ENCODE measurements at places on chromosomes 2 and 18.

- no peak for DNase-seq
Measured at GRCh38 chr18:23710068-23710527, 20.8 kb downstream of the LAMA3 start.

GRCh38 chr2:217113491-217113890 lies 253.6 kb upstream of the TNP1 start:
- no peak for DNase-seq

DNA sequence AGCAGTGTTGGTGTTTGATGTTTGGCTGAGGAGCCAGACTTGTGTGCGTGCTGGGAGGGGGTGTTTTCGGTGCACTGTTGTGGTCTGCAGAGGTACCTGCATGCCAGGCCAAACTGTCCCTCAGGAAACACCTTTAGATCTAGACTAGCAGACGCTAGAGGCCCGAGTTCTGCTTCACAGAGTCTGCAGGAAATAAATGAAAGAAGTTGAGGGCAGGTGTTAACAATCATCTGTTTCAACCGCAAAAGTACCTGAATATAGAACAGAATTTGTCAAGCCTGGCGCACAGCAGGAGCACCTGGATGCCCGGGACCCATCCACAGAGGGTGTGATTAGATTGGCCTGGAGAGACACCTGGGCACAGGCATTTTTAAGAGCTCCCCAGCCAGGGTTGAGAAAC lies 40.5 kb upstream of the REL start:
- no peak for DNase-seq

GRCh38 chr2:125736306-125736705 lies 919.7 kb upstream of the GYPC start:
- DNase-seq = no peak

- DNase-seq = no peak
Measured at GRCh38 chr2:51953931-51954330, 922.0 kb upstream of the NRXN1 start.

DNA sequence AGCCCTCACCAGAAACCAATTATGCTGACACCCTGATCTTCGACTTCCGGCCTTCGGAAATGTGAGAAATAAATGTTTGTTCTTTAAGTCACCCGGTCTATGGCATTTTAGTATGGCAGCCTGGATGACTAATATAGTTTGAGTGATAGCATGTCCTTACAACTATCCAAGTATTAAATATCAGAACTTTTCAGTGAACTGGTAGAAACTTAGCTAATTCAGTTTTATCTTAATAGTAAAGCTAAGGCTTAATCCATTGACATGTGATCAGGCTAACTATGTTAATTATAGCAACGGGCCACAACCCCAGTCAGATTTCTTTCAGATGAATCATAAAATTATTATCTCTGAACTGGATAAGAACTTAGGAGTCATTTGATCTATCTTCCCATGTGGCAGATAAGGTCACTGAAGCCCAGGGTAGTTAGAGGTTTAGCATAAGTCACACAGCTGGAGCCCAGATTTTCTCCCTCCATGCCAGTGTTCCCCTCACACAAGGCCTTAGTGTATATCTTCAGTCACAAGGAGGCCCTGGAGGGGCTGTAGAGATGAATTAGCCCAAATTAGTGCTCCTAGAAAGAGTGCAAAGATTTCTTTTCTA lies 40.7 kb upstream of the UPP2 start:
- no peak for DNase-seq

- DNase-seq = no peak
Measured at GRCh38 chr2:60364491-60364890, 189.0 kb downstream of the BCL11A start.

- no peak for DNase-seq
Measured at GRCh38 chr2:119914266-119914665, 98.6 kb upstream of the EPB41L5 start.

- no peak for DNase-seq
Measured at GRCh38 chr2:148674063-148675020, 29.8 kb downstream of the EPC2 start.

DNA sequence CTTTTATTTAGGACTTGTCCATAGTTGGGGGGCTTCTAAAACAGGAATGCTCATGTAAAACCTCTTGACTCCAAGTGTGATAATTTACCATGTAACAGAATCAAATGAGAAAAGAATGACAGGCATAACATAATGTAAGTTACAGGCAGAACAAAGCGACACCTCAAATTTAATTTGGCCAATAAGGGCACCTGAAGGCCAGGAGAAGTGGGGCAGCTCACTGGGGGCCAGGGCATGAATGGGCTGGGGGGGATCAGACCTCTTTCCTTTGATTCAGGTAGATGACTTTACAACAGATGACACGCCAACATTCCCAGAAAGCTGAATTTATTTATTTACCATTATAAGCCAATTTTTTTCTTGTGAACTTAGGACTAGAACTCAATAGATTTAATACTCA lies 14.5 kb downstream of the MOCOS start:
- DNase-seq = no peak

DNA sequence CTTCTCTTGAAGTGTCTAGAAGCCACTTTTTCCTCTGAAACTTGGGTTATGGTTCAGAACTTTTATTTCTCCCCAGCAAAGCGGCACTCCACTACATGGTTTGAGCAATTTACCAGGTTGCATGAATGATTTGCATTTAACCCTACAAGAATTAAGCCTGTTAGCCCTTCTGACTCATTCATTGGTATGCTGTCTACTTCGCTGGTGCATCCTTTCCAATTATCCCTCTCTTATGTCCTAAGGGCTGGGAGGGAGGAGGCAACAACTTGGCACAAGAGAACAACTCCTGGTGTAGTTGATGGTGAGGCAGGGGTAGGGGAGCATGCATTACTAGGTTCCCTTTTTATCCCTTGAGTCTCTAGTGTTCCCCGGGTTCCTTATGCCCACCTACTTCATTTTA lies 293.4 kb upstream of the MEX3C start:
- DNase-seq = no peak

DNA sequence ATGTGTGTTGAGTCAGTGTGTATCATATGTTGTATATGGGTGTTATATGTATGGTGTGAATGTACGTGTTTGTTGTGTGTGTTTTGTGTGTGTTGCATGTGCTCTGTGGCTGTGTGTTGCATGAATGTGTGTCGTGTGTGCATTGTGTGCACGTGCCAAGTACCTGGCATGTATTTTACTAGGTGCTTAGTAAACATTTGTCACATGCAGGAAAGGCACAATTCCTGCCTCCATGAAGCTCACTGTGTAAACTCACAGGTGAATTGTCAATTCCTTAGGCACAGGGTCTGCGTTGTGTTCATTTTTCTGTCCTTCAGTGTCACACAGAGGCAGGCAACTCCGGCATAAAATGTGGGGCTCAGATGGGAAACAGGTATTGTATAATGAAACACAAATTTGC lies 22.3 kb upstream of the IL1R1 start:
- no peak for DNase-seq

All from upper lobe of left lung (tissue), 6 donors.